ENCODE measurements at places on chromosomes 2 and 18.

DNA sequence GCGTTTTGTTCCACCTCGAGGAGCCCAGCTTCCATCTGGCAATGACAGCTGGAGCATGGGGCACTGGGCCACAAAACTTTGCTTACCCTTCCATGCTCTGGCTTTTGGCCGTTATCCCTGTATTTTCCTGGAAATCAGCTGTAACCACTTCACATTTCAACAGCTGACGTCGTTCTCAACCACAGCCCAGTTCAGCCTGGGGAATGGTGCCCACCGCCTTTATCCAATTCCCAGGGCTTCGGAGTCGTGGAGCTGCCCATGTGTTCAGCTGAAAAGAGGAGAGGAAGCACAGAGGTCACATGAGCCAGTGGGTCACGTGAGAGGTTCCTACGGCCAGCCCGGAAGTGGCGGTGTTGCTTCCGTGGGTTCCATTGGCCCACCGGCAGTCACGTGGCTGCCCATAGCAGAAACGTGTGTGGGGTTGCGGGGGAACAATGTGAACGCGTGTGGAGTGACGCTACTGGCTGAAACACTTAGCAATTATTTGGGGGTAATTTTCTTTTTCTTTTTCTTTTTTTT lies 16.7 kb upstream of the EDAR start:
- DNase-seq: no peak

GRCh38 chr2:102444233-102444632 lies 21.3 kb downstream of the IL18RAP start:
- no peak for DNase-seq

- DNase-seq: no peak
Observed at GRCh38 chr2:44779793-44780192, 161.7 kb upstream of the SIX3 start.

- no peak for DNase-seq
Observed at GRCh38 chr2:68835621-68836020, 35.6 kb downstream of the BMP10 start.

- DNase-seq: no peak
Observed at GRCh38 chr18:24474406-24474805, 14.0 kb downstream of the HRH4 start.

GRCh38 chr2:128641421-128642080 lies 322.9 kb upstream of the HS6ST1 start:
- DNase-seq: no peak

- no peak for DNase-seq
Observed at GRCh38 chr18:8842506-8842905, 137.2 kb downstream of the MTCL1 start.

GRCh38 chr2:206084439-206084869 lies 1.5 kb downstream of the INO80D start:
- DNase-seq: peak; percentile 16

DNA sequence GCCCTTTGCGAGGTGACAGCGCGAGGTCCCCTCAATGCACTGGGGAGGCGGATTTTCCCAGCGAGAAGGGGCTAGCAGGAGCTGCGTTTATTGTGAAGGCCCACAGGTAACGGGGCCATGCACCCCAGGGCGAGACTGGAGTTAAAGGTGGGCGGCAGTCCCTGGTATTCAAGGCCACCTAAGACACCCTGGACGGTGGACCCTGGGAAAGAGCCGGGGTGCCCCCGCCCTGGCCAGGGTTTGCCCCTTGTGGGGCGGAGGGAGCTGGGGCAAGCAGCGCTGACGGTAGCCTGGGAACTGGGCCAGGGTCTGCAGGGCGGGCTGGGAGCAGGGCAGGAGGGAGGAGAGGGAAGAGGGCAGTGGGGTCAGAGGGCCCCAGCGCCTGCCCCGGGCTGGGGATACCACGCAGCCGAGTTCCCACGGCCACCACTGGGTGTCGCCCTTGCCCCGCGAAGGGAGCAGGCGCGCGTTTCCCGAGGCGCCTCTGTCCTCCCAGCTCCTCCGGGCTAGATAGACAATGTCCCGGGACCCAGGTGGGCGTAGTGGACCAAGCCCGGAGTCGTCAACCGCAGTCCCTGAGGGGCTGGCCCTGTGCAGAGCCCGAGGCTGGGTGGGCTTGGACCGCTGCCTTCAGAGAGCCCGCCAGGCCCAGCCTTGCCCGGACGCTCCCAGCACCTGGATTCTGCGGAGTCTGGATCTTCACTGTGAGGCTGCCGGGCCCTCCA lies 80.2 kb downstream of the SMAD4 start:
- peak; percentile 85 for DNase-seq

- no peak for DNase-seq
Observed at GRCh38 chr2:128498589-128498988, 179.9 kb upstream of the HS6ST1 start.

DNA sequence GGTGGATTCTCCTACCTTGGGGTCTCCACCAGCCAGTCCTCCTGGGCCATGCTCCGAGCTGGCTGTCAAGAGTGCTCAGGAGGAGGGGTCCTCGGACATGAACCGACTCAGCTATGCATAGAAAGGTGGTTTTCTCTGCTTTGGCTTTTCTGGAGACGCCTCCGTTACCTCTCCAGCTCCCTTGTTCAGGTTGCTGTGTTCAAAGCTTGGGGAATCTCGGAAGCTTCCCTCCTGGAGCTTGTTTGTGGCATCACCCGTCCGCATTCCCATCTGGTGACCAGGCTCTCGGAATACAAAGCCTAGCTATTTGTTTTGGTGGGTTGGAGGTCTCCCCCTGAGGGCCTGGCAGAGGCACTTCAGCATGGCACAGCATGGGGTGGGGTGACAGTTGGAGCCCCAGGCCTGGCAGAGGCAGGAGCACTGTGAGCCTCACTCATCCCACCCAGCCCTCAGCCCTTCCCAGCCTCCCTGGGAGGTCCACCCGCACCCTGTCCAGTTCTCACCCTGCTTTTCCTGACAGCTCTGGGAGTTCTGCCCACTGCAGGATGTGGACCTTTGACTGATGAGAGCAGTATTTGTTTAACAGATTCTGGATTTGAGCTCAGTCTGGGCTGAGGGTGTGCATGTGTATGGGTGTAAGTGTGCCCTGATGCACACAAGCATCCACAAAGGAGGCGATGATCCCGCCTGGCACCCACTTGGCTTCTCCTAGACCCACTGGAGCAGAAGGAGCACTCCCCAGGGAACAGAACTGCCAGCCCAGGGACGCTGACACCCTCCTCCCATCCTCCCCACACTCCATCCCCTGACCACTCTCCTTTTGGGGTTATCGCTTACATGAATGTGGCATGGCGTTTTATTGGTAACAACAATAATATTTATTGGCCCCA lies 107.3 kb upstream of the HS6ST1 start:
- DNase-seq: no peak

GRCh38 chr2:175832866-175833265 lies 169.2 kb downstream of the LNPK start:
- DNase-seq: no peak

- no peak for DNase-seq
Observed at GRCh38 chr2:234792621-234793022, 159.2 kb upstream of the SH3BP4 start.

DNA sequence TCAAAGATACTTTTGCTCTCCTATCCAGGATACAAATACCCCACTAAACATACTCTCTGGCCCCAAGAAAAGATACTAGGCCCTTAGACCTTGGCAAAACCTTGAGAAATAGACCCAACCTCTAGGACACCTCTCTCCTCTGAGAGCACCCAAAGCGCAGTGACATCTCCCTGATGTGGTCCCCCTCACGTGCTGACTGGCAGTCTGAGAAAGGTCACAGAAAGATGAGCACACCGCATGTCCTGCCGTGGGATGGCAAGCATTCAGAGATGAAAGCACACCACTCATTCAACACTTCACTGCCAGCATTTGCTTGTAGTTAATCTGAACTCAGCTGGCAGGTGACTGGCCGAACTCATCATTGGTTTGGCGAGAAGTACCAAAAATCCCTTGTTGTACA lies 6.1 kb upstream of the TBC1D8 start:
- DNase-seq: peak; percentile 24

DNA sequence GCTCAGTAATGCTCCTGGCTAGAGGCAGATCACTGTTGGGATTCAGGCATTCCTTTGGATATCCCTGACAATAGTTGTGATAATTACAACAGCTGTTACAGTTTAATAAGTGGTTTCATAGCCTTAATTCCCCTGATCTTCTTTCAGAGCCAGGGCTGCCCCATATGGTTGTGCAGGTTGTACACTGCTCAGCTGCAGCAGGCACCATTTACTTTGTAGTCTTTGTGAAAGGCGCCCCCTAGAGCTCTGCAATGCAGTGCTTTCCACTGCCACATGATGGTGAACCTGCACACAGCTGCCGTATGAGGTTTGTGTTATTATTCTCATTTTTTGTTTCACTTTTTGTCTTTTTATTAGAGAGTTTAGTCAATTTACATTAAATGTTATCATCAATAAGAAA lies 239.1 kb downstream of the KCNS3 start:
- DNase-seq: no peak

All from activated naive CD8-positive, alpha-beta T cell treated with anti-CD3 and anti-CD28 coated beads, Interleukin-2, amount 50 U/mL, for 24 hours (primary cell).